T-cell (primary cell): ENCODE measurements at places on chromosomes 4 and X.

DNA sequence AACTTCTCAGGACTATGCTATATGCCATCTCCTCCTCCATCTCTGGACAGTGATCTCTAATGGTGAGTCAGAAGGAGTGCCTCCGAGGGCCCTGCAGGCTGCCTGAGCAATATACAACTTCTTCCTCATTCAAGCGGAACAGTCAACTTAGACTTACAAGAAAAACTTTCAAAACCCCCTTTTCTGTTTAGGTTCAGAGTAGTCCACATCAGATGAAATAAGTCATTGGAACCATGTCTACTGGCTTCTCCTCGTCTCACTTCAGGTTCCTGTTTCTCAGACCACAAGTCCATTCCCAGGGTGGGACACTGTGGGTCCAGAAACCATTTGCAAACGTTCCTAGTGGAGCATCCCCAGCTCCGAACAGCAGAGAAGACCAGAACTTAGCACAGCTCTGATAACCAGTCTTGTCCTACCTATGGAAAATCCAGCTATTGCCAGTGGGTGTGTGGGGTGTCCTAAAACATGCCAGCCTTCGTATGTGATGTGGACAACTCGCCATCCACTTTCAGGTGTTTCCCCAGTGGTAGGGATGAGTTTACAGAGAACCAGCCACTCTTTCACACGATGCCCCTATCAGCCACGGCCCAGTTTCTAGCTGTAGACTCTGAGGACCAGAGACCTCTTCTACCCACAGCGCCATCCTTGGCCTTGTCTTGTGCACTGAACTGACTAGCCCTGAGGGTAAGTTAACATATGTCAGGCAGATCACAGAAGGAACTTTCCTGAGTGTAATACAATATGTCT is 32.7 kb upstream of the NKRF start:
- peaks cover 75% of the 10 kb centered on the region for H3K36me3 ChIP-seq
- H3K27me3 ChIP-seq: no peaks in the 10 kb centered on the region
- no peaks in the 10 kb centered on the region for H3K4me1 ChIP-seq
- no peak overlapping the region for H3K27ac ChIP-seq

GRCh38 chr4:79980448-79980847 is 92.6 kb downstream of the ANTXR2 start:
- DNase-seq: no peak
- no peak overlapping the region for H3K4me3 ChIP-seq
- no peak overlapping the region for H3K27ac ChIP-seq
- H3K4me1 ChIP-seq: no peaks in the 10 kb centered on the region
- H3K27me3 ChIP-seq: no peaks in the 10 kb centered on the region

GRCh38 chrX:110081740-110082139 is 78.8 kb downstream of the TMEM164 start:
- no peak overlapping the region for H3K27ac ChIP-seq
- peaks cover 6% of the 10 kb centered on the region for H3K4me1 ChIP-seq
- no peaks in the 10 kb centered on the region for H3K36me3 ChIP-seq
- DNase-seq: no peak
- no peak overlapping the region for H3K4me3 ChIP-seq

GRCh38 chrX:9144701-9145241 is 110.8 kb upstream of the FAM9B start:
- no peaks in the 10 kb centered on the region for H3K4me1 ChIP-seq
- H3K4me3 ChIP-seq: no peak overlapping the region
- H3K36me3 ChIP-seq: no peaks in the 10 kb centered on the region
- no peak for DNase-seq

GRCh38 chrX:149097786-149098185 is 407.3 kb downstream of the IDS start:
- H3K27me3 ChIP-seq: no peaks in the 10 kb centered on the region
- no peaks in the 10 kb centered on the region for H3K36me3 ChIP-seq
- H3K4me3 ChIP-seq: no peak overlapping the region
- DNase-seq: no peak
- no peak overlapping the region for H3K27ac ChIP-seq
- no peaks in the 10 kb centered on the region for H3K4me1 ChIP-seq

GRCh38 chrX:1491851-1492349 is 39.2 kb upstream of the ASMTL start:
- H3K27ac ChIP-seq: no peak overlapping the region
- peaks cover 3% of the 10 kb centered on the region for H3K4me1 ChIP-seq
- peak; percentile 47 for DNase-seq
- peaks cover 17% of the 10 kb centered on the region for H3K36me3 ChIP-seq

GRCh38 chr4:25020236-25020635 is 10.5 kb downstream of the LGI2 start:
- H3K4me3 ChIP-seq: no peak overlapping the region
- no peak overlapping the region for H3K27ac ChIP-seq
- H3K27me3 ChIP-seq: no peaks in the 10 kb centered on the region
- no peaks in the 10 kb centered on the region for H3K36me3 ChIP-seq
- no peaks in the 10 kb centered on the region for H3K4me1 ChIP-seq

DNA sequence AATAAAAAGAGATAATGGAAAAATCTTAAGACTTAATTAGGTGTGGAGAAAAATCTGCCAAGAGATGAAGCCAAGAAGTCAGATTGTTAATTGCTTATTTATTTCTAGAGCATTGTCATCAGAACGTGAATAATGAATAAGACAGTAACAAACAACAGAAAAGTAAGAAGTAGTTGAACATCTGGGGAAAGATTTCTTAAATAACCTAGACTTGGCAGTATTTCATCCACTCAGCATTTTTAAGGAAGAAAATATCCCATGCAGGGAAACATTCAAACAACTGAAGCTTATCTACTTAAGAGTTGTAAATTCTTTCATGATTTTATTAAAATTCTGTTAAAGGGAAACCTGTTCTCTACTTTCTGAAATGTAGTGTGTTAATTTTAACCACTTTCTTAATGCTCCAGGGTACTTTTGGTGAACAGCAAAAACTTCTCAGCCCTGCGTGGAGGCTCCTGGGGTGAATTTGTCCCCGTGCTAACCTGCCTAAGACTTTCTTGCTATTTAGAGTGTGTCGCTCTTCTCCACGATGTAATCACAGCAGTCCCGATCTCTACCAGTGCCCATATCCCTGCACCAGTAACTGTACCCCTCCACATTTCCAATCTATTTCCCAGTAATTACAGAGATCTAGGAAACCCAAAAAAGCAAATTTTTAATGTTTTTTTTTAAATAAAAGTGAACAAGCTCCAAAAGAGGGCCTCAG is 124.6 kb downstream of the CORIN start:
- H3K4me1 ChIP-seq: no peaks in the 10 kb centered on the region
- H3K27me3 ChIP-seq: peaks cover 14% of the 10 kb centered on the region
- no peak overlapping the region for H3K27ac ChIP-seq
- H3K36me3 ChIP-seq: no peaks in the 10 kb centered on the region
- no peak for DNase-seq
- H3K4me3 ChIP-seq: no peak overlapping the region

DNA sequence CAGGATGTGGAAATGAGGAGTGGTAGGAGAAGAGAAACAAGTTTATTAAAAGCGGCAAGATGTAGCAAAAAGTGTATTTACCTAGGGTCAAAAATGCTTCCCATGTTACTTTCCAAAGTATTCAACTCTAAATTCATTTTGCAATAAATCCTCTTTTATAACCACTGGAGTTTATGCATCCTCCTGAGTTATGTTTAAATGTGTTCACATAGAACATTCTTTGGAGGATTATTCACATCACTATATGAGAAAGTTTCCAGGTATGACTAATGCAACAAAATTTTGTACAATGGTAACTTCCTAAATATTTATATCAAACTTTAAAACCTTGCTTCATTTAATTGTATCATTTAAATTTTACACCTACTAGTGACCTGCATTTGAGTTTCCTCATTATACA is 870.6 kb upstream of the SLIT2 start:
- H3K4me3 ChIP-seq: no peak overlapping the region
- H3K27ac ChIP-seq: no peak overlapping the region
- H3K4me1 ChIP-seq: no peaks in the 10 kb centered on the region
- no peaks in the 10 kb centered on the region for H3K36me3 ChIP-seq
- DNase-seq: no peak
- no peaks in the 10 kb centered on the region for H3K27me3 ChIP-seq

GRCh38 chr4:59704616-59705015 is 1495.5 kb upstream of the ADGRL3 start:
- no peaks in the 10 kb centered on the region for H3K27me3 ChIP-seq
- no peaks in the 10 kb centered on the region for H3K36me3 ChIP-seq
- DNase-seq: no peak
- no peak overlapping the region for H3K4me3 ChIP-seq
- no peaks in the 10 kb centered on the region for H3K4me1 ChIP-seq

DNA sequence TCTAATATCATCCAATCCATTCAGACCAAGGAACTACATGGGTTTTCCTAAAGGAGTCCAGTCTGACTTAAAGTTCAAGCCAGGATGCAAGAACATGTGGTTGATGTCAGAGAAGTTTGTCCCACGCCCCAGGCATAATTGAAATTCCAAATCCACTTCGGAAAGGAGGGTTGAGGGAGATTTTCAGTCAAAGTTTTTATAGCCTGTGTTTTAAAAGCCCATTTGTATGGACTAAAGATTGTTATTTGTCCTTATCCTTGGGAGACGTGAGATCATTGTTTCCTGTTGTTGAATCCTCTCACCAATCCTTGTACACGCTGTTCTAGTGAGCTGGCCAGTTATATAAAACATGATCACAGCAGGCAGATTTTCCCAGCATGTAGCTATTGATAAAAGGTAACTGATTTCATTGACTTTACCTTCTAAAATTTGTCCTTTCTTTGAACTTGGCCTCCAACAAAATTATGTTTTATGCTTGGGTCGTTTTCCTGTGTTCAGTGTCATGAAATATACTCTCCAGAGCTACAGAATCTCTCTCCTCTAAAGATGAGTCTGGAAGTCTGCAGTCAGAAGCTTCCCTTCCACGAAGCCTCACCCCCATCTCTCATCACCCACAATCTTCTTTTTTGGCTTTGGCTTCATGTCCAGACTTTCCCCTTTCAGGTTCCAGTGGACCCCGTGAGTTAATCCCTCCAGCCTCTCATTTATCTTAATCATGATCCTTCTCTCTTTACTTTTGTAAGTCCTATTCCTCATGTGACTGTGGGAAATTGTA is 92.9 kb downstream of the ATP10D start:
- no peak overlapping the region for H3K4me3 ChIP-seq
- no peaks in the 10 kb centered on the region for H3K27me3 ChIP-seq
- DNase-seq: no peak
- peaks cover 11% of the 10 kb centered on the region for H3K36me3 ChIP-seq
- H3K27ac ChIP-seq: no peak overlapping the region

GRCh38 chrX:116607776-116608175 is 145.0 kb upstream of the CT83 start:
- H3K27me3 ChIP-seq: no peaks in the 10 kb centered on the region
- H3K4me3 ChIP-seq: no peak overlapping the region
- no peaks in the 10 kb centered on the region for H3K36me3 ChIP-seq

DNA sequence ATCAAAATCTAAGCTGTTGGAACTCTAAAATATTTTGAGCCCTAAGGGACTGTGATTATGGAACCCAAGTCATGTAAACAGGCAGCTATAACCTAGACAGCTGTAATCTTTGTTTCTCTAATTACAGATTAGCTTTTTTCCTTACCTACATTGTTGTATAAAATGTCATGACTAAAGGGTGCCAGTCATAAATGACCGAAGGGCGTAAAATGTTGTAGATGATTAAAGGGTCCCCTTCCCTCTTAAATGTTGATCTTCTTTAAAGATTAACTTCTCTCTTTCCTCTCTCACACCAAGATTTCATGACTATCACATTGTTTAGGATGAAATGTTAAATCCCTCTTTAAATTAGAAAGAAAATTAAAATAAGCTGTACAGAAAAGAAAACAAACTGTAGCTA is 659.4 kb upstream of the NR3C2 start:
- H3K27me3 ChIP-seq: no peaks in the 10 kb centered on the region
- DNase-seq: no peak
- H3K27ac ChIP-seq: no peak overlapping the region

GRCh38 chr4:148749403-148749802 is 307.2 kb upstream of the NR3C2 start:
- H3K4me1 ChIP-seq: no peaks in the 10 kb centered on the region
- H3K27me3 ChIP-seq: no peaks in the 10 kb centered on the region
- H3K4me3 ChIP-seq: no peak overlapping the region
- H3K36me3 ChIP-seq: no peaks in the 10 kb centered on the region
- H3K27ac ChIP-seq: no peak overlapping the region
- DNase-seq: no peak

- peaks cover 12% of the 10 kb centered on the region for H3K4me1 ChIP-seq
- peaks cover 3% of the 10 kb centered on the region for H3K36me3 ChIP-seq
- peak overlapping the region; percentile 82 for H3K4me3 ChIP-seq
- peak overlapping the region; percentile 69 for H3K27ac ChIP-seq
- no peaks in the 10 kb centered on the region for H3K27me3 ChIP-seq
These were observed 410 bp downstream of the GNL3L start for GRCh38 chrX:54530357-54530900.

GRCh38 chr4:140754918-140755773 is 1.0 kb downstream of the TBC1D9 start:
- H3K4me3 ChIP-seq: peak overlapping the region; percentile 82
- DNase-seq: no peak
- no peak overlapping the region for H3K27ac ChIP-seq
- peaks cover 3% of the 10 kb centered on the region for H3K4me1 ChIP-seq
- H3K27me3 ChIP-seq: peaks cover 28% of the 10 kb centered on the region

GRCh38 chr4:52376132-52376704 is 282.9 kb downstream of the USP46 start:
- no peaks in the 10 kb centered on the region for H3K4me1 ChIP-seq
- H3K4me3 ChIP-seq: no peak overlapping the region
- peaks cover 16% of the 10 kb centered on the region for H3K27me3 ChIP-seq
- no peak for DNase-seq
- no peaks in the 10 kb centered on the region for H3K36me3 ChIP-seq
- no peak overlapping the region for H3K27ac ChIP-seq

DNA sequence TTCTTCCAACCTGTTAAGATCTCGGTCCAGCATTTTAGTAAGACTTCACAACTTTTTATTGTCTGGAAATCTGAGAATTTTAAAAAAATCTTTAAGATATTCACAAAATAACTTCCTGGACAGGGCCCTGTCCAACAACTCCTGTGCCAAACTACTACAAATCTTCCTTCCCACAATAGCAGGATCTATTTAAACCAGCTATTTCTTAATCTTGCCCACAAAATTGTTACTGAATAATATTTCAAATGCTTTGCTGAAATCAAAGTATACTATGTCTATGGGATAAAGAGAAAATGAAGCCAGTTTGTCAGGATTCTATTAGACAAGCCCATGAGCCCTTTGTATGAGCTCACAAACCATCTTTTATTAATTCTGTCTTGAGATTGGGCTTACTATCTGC is 104.1 kb upstream of the DDIT4L start:
- no peak overlapping the region for H3K4me3 ChIP-seq
- no peak for DNase-seq
- H3K36me3 ChIP-seq: no peaks in the 10 kb centered on the region
- H3K4me1 ChIP-seq: no peaks in the 10 kb centered on the region
- H3K27ac ChIP-seq: no peak overlapping the region

DNA sequence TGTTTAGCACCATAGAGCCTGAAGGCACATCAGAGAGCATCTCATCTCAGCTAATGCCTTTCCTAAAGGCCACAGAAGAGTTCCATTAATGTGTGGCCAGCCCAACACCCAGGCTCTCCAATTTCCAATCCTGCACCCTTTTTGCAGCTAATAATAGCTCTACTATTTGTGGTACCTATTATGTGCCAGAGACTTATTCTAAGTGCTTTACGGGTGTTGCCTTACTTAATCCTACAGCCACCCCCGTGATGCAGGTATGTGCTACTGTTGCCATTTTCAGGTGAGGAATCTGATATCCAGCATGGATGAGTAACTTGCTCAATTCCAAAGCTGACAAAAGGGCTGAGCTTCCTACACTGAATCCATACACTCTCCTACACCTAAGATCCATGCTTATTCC is 217.6 kb upstream of the GALNT7 start:
- no peaks in the 10 kb centered on the region for H3K36me3 ChIP-seq
- H3K4me3 ChIP-seq: no peak overlapping the region
- no peak overlapping the region for H3K27ac ChIP-seq
- peaks cover 3% of the 10 kb centered on the region for H3K27me3 ChIP-seq
- no peak for DNase-seq
